Endothelial cell (in vitro differentiated cells): ENCODE measurements at places on chromosomes 6 and 20. TPM values are rescaled to one million over a fixed set of nuclear protein-coding genes. Genes with fewer than 3 reads are reported as not detected.

The BHLHE23 gene
- not detected for total RNA-seq

The C6orf118 gene
- total RNA-seq = not detected

The MBOAT1 gene
- 10.7 TPM for total RNA-seq

The PPDPF gene
- total RNA-seq = 151 TPM

The GNAS-AS1 gene
- 4.9 TPM for total RNA-seq

The PGC gene
- not detected for total RNA-seq

The RBBP8NL gene
- 0.10 TPM for total RNA-seq

DNA sequence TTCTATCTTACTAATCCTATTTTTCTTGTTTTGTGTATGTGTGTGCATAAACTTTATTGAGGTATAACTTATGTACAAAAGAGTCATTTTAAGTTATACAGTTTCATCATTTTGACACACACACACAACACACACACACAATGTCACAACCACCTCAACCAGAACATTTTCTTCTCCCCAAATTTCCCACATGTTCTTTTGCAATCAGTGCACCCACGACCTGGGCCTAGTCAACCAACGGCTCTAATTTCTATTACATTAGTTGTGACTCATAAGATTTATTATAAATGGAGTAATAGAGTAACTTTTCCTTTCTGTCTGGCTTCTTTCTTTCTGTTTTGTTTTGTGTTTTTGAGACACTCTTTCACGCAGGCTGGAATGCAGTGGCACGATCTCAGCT, 9.8 kb upstream of the POM121L2 start:
- no peak overlapping the region for H3K27ac ChIP-seq
- H3K27me3 ChIP-seq = no peaks in the 10 kb centered on the region
- no peaks in the 10 kb centered on the region for H3K36me3 ChIP-seq

- H3K4me3 ChIP-seq = no peak overlapping the region
- no peaks in the 10 kb centered on the region for H3K4me1 ChIP-seq
- no peak overlapping the region for H3K27ac ChIP-seq
- DNase-seq = no peak
These were observed 144.5 kb downstream of the SYCP2 start for GRCh38 chr20:59788811-59789397.

DNA sequence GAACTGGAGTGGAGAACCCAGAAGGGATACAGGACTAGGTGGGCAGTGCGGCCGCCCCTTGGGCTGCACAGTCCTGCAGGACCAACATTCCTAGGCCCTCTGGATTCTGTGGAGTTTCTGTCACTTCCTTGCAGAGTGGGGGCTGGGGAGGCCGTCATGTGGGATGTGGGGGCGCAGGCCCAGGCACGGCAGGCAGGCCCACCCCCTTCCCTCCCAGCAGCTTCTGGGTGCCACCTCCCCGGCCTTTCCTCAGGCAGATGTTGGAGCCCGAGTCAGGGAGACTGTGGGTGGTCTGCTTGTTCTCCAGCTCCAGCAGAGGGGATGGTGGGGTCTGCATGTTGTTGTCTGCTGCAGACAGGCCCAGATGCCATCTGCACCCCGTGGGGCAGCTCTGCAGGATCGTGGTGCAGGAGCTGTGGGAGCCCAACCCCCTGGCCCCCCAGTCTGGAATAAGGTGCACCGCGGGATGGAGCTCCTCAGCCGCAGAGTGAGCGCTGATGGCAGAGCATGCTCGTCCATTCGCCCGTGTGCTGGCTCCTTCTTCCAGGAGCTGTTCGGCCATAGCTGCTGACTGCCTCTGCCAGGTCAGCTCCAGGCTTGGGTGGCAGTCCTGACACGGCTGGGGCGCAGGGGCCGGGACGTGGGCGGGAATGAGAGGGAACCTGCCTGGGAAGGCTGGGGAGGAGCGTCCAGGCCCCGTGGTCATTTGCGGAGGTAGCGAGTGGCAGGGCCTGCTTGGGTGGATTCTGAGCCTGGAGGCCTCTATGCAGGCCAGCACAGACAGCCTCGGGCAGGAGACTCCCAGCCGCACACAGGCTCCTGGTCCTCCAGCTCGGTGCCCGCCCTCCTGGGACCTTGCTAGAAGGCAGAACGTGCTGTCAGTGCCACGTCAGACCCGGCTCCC, 18.1 kb downstream of the SLC17A9 start:
- DNase-seq = no peak
- H3K27ac ChIP-seq = no peak overlapping the region
- peaks cover 8% of the 10 kb centered on the region for H3K36me3 ChIP-seq
- no peak overlapping the region for H3K4me3 ChIP-seq

DNA sequence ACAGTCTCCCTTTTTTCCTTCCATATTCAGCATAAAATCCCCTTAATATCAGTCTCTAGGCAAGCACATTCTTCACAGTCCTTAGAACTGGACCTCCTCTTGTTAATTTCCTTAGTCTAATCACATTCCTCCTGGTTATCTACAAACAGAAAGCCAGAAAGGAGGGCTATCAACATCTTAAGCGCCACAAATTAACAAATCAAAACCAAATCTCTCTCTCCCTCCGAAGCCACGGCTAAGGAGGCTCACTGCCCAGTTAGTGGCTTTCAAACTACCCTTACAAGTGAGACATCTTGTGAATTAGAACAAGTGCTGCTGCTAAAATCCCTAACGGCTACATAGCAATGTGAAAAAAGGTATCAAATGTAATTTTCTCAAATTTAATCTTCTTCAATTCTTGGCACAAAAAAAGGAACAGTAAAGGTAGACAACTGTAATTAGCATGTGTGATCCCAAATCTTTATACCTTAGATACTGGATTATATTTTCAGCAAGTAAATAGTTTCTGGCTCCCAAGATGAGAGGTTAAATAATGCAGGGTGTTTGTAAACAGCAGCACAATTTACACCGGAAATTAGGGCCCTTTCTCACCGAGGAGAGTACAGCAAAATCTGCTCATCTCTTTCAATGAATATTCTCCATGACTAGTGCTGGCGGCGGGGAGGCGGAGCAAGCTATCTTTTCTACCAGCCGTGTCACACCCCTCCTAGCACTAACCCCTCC, 1.4 kb upstream of the TRIM39 start:
- H3K4me3 ChIP-seq = peak overlapping the region; percentile 97
- peaks cover 9% of the 10 kb centered on the region for H3K27me3 ChIP-seq
- H3K36me3 ChIP-seq = peaks cover 24% of the 10 kb centered on the region
- peaks cover 30% of the 10 kb centered on the region for H3K4me1 ChIP-seq
- no peak for DNase-seq

DNA sequence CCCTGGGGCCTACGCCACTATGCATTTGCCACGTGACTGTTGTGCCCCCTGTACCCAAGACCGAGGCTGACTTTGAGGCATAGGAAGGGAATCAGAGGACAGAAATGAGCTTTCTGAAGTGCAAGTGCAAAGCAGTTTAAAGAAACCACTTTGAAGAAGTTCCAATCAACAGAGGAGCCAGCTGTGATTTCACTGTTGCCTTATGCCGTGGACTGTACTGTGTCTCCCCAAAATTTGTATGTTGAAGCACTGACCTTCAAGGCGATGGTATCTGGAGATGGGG, 111.1 kb downstream of the JPH2 start:
- peaks cover 19% of the 10 kb centered on the region for H3K4me1 ChIP-seq
- H3K4me3 ChIP-seq = no peak overlapping the region
- no peak for DNase-seq
- no peaks in the 10 kb centered on the region for H3K36me3 ChIP-seq
- H3K27me3 ChIP-seq = peaks cover 3% of the 10 kb centered on the region
- H3K27ac ChIP-seq = no peak overlapping the region

DNA sequence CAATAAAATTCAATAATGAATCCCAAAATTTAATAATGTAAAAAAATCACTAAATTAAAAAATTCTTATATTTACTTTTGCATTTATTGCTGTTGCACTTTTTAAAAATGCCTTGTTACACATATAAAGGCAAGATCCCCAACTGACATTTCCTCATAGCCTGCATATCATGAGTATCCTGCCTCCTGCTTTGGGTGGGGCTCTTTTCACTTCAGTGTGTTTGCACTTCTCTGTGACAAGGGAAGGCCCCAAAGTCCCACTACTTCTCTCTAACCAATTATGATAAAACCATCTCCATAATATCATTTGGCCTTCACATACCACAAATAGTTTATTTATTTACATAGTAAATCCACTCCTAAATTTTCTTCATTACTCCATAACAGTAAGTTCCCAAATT, 446.1 kb upstream of the MARCKS start:
- no peak overlapping the region for H3K27ac ChIP-seq
- H3K4me3 ChIP-seq = no peak overlapping the region
- no peak for DNase-seq
- H3K27me3 ChIP-seq = no peaks in the 10 kb centered on the region
- peaks cover 6% of the 10 kb centered on the region for H3K4me1 ChIP-seq

GRCh38 chr20:24966317-24967012, 17.4 kb downstream of the CST7 start:
- DNase-seq = no peak
- H3K4me1 ChIP-seq = no peaks in the 10 kb centered on the region
- no peak overlapping the region for H3K27ac ChIP-seq
- no peaks in the 10 kb centered on the region for H3K27me3 ChIP-seq
- peaks cover 41% of the 10 kb centered on the region for H3K36me3 ChIP-seq

DNA sequence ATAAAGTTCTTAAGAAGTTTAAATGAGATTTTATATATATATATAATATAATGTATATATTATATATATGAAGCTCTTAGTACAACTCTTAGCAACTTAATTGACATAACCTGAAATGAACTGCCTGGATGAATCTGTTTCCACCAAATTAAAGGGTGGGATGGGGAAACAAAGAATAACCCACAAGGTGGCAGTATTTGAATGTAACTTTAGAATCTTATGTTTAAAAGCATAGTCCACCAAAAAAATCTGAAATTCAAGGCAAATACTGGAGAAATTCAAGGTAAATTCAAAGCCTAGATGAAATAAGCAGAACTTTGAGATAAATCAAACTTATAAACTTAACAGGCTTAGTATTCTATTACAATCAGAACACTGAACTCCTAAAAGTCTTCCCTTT, 4.4 kb upstream of the IBTK start:
- no peak for DNase-seq
- H3K4me3 ChIP-seq = no peak overlapping the region
- H3K27me3 ChIP-seq = no peaks in the 10 kb centered on the region

DNA sequence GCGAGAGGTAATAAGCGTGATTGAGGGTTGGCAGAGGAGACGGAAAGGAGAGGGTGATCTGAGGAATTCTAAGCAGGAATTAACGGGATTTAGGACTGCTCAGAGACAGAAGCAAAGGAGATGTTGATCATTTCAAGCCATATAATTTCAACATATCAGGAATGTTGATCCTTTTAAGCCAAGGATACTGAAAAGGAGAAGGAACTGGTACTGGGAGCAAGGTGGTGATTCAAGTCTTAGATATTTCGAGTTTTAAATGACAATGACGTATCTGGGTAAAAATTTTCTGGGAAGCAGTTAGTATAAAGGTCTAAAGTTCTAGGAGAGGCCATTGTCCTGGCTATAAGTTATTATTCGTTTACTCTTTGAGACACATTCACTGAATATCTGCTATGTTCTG, 91.3 kb upstream of the OGFRL1 start:
- no peak for DNase-seq
- peaks cover 1% of the 10 kb centered on the region for H3K27me3 ChIP-seq
- H3K4me3 ChIP-seq = no peak overlapping the region
- no peaks in the 10 kb centered on the region for H3K4me1 ChIP-seq
- H3K36me3 ChIP-seq = no peaks in the 10 kb centered on the region
- H3K27ac ChIP-seq = no peak overlapping the region

GRCh38 chr20:60001108-60001507, 42.9 kb downstream of the CDH26 start:
- peaks cover 8% of the 10 kb centered on the region for H3K36me3 ChIP-seq
- DNase-seq = no peak
- peaks cover 5% of the 10 kb centered on the region for H3K27me3 ChIP-seq
- H3K4me3 ChIP-seq = no peak overlapping the region

- no peaks in the 10 kb centered on the region for H3K36me3 ChIP-seq
- DNase-seq = no peak
- H3K27me3 ChIP-seq = no peaks in the 10 kb centered on the region
These were observed 919.5 kb upstream of the FLRT3 start for GRCh38 chr20:15256676-15257568.

- no peak overlapping the region for H3K4me3 ChIP-seq
- peaks cover 10% of the 10 kb centered on the region for H3K4me1 ChIP-seq
- no peak overlapping the region for H3K27ac ChIP-seq
- no peak for DNase-seq
- H3K36me3 ChIP-seq = no peaks in the 10 kb centered on the region
- no peaks in the 10 kb centered on the region for H3K27me3 ChIP-seq
These were observed 170.4 kb downstream of the HTR1B start for GRCh38 chr6:77292564-77293546.

DNA sequence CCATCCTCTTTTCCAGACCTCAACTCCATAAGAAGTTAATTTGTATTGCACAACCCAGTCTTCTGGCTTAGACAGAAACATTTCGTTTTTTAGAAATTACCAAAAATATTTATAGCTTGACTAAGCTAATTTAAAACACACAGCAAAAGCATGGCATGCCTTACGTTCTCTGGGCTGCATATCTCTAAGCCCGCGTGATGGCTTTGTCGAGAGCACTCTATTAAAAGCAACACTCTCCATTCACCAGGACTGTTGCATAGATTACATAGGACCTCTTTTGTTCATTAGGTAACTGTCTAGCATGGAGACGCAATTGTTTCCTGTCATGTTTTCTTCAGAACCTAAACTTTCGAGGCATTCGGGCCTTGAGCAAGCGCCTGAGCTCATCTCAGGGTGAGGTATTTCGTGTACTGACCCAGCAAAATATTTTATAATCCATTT, 104.5 kb downstream of the IBTK start:
- H3K4me3 ChIP-seq = no peak overlapping the region
- H3K27me3 ChIP-seq = no peaks in the 10 kb centered on the region
- H3K36me3 ChIP-seq = no peaks in the 10 kb centered on the region
- H3K4me1 ChIP-seq = no peaks in the 10 kb centered on the region
- H3K27ac ChIP-seq = no peak overlapping the region

GRCh38 chr6:44053760-44054556, 73.3 kb downstream of the MRPL14 start:
- DNase-seq = peak; percentile 31
- H3K27ac ChIP-seq = peak overlapping the region; percentile 95
- H3K4me3 ChIP-seq = peak overlapping the region; percentile 42
- H3K4me1 ChIP-seq = peaks cover 36% of the 10 kb centered on the region

DNA sequence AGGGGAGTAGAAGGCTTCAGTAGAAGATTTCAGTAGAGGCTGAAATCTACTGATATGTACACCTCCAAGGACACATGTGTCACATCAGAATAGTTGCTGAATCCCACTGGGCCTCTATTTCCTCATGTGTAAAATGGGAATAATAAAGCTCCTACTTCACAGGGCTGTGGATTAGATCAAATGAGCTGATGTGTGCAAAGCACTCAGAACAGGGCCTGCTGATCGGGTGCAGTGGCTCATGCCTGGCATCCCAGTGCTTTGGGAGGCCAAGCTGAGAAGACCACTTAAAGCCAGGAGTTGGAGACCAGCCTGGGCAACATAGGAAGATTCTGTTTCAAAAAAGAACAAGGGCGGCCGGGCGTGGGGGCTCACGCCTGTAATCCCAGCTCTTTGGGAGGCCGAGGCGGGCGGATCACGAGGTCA, 8.1 kb upstream of the AP5S1 start:
- no peak overlapping the region for H3K27ac ChIP-seq
- H3K4me3 ChIP-seq = no peak overlapping the region
- peaks cover 9% of the 10 kb centered on the region for H3K27me3 ChIP-seq
- H3K36me3 ChIP-seq = no peaks in the 10 kb centered on the region

GRCh38 chr6:108616544-108616943, 55.8 kb downstream of the FOXO3 start:
- H3K4me3 ChIP-seq = no peak overlapping the region
- no peak overlapping the region for H3K27ac ChIP-seq
- H3K27me3 ChIP-seq = no peaks in the 10 kb centered on the region

- no peak overlapping the region for H3K4me3 ChIP-seq
- H3K27me3 ChIP-seq = peaks cover 4% of the 10 kb centered on the region
- no peak overlapping the region for H3K27ac ChIP-seq
- peaks cover 37% of the 10 kb centered on the region for H3K36me3 ChIP-seq
- peaks cover 14% of the 10 kb centered on the region for H3K4me1 ChIP-seq
These were observed 49.6 kb upstream of the PLCG1 start for GRCh38 chr20:41087777-41088176.
